ENCODE measurements at places on chromosomes 2 and 18.

DNA sequence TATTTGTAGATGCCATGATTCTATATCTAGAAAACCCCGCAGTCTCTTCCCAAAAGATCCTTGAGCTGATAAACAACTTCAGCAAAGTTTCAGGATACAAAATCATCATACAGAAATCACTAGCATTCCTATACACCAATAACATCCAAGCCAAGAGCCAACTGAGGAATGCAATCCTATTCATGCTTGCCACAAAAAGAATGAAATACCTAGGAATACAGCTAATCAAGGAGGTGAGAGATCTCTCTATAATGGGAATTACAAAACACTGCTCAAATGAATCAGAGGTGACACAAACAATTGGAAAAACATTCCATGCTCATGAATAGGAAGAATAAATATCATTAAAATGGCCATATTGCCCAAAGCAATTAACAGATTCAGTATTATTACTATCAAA is 551.4 kb upstream of the SLC39A10 start:
- no peak for DNase-seq

DNA sequence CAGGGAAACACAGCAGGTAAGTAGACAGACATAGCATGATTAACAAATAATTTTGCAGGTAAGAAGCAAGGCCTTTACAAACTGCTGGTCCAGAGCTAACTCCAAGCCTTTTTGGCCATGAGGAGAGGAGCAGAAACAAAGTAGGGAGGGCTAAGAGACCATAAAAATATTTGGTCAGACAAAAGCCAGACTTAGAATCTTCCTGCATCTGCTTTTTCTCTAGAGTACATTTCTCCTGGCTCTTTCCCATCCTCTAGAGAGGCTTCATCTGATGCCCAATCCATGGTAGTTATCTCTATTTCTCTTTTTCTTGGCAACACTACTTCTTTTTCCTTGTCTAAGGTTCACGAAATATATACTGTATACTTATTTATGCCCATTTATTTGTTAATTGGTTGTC is 577.1 kb downstream of the PIK3C3 start:
- no peak for DNase-seq

GRCh38 chr2:159035790-159036411 is 67.5 kb downstream of the TANC1 start:
- no peak for DNase-seq

- no peak for DNase-seq
Observed at GRCh38 chr2:172046080-172046678, 39.1 kb upstream of the DLX1 start.

DNA sequence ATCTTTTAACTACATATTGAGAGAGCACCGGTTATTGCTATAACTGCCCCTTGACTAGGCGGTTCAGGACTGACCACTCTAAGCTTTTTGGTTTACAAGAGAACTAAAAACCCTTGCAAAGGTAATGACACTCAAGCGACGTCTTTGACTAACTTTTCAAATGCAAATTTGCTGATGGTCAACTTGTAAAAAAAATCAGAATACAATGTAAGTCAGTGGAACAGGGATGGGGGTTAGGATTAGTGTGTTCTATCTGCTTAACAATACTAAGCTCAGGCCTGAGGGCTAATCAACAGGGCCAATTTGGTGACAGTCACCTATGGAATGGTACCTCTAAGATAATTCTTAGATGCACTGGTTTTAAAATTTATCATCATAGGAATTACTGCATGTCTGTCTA is 57.1 kb downstream of the ZAP70 start:
- DNase-seq = no peak

- peak; percentile 11 for DNase-seq
Observed at GRCh38 chr2:190881598-190882410, 1.2 kb downstream of the GLS start.

GRCh38 chr2:1091895-1092585 is 141.4 kb downstream of the SNTG2 start:
- no peak for DNase-seq

- DNase-seq = no peak
Observed at GRCh38 chr2:232772531-232772930, 3.8 kb downstream of the KCNJ13 start.

- DNase-seq = no peak
Observed at GRCh38 chr2:241177526-241178334, 10.7 kb upstream of the ANO7 start.

- no peak for DNase-seq
Observed at GRCh38 chr2:129490641-129491040, 488.8 kb upstream of the RAB6C start.

- DNase-seq = no peak
Observed at GRCh38 chr2:136492901-136493300, 272.4 kb upstream of the THSD7B start.

DNA sequence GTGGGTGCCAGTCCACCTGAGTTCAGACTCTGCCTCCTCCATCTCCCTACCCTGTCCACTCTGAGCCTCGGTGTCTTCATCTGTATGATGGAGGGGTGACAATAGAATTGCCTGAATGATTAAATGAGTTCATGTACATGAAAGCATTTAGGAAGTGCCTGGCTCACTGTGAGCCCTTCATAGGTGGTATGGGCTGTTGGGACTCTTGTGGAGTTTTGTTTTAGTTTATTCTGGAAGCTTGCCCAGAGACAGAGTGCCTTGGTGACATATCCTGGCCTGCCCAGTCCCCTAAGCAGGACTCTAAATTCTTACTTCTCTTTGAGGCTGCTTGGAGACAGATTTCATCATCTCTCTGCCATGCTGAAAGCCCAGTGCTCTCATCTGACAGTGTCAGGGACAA is 24.5 kb upstream of the GIGYF2 start:
- DNase-seq = no peak

GRCh38 chr2:68909793-68910674 is 38.8 kb upstream of the BMP10 start:
- DNase-seq = no peak
